SK-N-DZ (cell line): ENCODE measurements at places on chromosomes 4 and X.

GRCh38 chr4:145734576-145735346 lies 54.8 kb downstream of the C4orf51 start:
- DNase-seq = no peak

- no peak for DNase-seq
Observed at GRCh38 chrX:121903961-121904360, 856.6 kb downstream of the GLUD2 start.

- no peak for DNase-seq
Observed at GRCh38 chr4:1961038-1961437, 47.7 kb downstream of the NELFA start.

GRCh38 chr4:80043541-80043940 lies 29.5 kb downstream of the ANTXR2 start:
- DNase-seq = no peak

DNA sequence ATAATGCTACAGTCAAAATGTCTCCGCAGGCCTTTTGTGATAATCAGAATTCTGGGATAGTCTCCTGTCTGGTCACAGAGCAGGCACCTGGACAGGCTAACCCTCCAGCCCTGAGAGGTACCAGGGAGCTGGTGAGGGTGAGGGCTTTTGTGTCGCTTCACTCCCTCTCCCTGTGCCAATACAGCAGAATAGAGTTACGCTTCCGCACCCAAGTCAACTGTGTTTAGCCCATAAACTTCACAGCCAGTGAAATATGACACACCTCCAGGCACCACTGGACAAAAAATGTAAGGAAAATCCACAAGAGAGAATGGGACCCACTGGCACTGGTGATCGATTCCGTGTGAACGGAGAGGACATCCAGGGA lies 1.3 kb downstream of the GAK start:
- no peak for DNase-seq

DNA sequence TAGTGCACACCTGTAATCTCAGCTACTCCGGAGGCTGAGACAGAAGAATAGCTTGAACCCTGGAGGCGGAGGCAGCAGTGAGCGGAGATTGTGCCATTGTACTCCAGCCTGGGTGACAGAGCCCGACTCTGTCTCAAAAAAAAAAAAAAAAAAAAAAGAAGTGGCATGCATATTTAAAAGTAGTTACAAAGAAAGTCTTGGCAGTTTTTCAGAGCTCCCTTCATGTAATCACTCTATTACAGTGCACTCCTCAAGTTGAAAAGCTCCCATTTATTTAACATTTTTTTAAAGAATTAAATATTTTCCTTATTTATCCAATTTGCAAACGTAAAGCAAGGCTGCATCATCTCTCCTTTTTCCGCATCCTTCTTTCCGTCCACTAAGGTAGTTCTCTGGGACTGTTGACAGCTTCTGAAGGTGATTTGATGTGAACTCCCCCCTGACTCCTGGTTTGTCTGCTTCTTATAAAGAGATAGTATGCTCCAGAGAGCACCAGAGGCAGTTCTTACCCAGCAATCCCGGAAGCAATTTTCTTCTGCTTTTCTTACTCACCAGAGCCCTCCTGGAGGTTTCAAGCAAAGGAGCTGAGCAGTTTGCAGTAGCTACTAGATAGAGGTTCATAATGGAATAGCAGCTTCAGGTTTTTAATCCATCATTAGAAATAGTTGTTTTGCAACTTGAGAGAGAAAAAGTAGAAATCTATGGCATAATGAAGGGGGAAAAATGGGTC lies 151.0 kb downstream of the PALLD start:
- DNase-seq = no peak

- DNase-seq = no peak
Observed at GRCh38 chr4:177308125-177308524, 1.5 kb upstream of the NEIL3 start.

- DNase-seq = no peak
Observed at GRCh38 chrX:11528623-11529022, 137.1 kb downstream of the ARHGAP6 start.

- no peak for DNase-seq
Observed at GRCh38 chrX:132740316-132741123, 217.9 kb downstream of the HS6ST2 start.

DNA sequence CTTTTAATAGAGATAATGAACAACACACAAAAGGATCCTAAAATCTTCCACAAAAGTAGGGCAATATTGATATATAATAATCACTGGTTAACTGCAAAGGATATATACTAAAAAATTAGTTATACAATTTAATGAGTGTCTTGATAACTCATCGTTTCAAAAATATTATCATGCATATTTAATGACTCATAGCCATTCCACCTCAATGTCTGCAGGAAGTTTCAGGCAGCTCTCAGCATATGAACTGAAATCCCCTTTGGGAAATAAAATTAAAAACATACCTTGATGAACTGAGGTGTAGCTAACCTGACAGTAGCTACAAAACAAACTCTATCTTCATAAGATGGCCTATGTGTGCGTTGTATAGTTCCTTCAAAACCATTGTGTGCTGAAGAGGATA lies 62.9 kb downstream of the TMEM165 start:
- no peak for DNase-seq

DNA sequence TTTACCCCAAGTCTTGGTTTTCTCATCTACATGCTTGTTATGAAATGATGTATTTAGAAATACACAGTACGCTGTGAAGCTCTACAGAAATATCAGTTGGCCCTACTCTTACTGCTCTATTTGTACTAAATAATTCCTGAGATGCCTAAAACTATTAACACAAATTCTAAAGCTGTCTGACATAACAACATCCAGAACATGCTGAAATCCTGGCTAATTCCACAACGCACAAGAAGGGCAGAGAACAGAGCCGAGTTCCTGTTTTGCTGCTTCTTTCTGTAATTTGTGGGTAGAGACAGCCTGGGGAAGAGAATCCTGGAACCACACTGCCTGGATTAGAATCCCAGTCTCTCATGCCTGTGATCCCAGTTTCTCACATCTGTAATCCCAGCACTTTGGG lies 59.0 kb downstream of the ZNF827 start:
- DNase-seq = no peak

DNA sequence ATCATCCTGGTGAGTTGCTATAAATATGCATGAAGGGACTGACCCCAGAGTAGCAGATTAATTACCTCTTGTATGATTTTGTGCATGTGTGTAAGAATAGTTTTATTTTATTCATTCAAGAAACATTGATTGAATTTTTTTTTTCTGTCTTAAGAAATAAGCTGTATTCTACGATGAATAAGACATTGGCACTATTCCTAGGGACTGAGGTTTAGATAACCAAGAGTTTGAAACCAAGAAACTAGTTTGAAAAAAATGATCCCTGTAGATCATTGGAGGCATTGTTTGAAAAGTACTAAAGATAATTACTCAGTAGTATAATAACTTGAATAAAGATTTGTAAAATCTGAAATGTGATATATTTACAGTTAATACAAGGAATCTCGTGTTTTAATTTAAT lies 1086.9 kb downstream of the PCDH7 start:
- DNase-seq = no peak

- DNase-seq = no peak
Observed at GRCh38 chr4:88802138-88802537, 104.5 kb upstream of the NAP1L5 start.

DNA sequence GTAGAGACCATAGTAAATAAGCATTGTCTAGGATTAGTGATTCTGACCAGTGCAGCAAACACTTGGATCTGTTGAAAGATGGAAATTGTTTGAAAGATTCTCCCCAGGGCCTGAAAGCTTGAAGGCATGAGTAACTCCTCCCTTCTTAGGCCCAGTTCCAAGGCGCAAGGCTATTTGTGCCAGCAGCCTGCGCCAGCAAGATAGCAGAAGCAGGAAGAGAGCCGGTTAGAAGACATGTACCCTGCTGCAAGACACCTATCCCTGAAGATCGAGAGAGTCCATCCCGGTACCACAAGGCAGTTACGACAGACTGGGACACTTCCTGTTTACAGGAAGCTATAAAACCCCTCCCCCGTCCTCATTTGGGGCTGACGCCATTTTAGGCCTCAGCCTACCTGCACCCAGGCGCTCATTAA lies 72.4 kb upstream of the JADE1 start:
- no peak for DNase-seq

DNA sequence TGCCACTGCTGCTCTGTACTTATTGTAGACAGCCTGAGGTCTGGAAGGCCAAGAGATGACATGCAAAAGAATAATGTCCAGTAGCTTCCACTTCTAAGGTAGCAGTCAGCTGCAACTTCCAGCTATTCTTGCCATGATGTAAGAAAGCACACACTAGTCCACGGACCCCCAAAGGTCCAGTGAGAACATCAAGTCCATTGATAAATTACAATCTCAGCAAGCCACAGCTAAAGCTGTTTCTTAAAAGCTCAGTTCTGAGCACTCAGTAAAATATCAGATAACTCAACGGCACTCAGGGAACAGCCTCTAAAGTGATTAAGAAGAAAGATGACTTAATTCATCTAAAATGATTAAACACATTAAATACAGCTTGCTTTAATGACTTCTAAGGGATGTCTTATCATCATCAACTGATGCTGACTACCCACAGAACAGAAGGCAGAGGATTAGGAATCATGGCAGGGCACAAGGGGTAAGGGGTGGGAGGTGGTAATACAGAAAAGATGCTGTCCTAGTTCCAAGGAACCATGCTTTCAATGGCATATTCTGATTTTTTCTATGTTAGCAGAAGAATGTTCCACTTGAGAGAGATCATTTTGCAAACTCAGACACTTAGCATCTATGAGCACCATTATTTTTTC lies 99.1 kb upstream of the CBR4 start:
- DNase-seq = peak; percentile 50

DNA sequence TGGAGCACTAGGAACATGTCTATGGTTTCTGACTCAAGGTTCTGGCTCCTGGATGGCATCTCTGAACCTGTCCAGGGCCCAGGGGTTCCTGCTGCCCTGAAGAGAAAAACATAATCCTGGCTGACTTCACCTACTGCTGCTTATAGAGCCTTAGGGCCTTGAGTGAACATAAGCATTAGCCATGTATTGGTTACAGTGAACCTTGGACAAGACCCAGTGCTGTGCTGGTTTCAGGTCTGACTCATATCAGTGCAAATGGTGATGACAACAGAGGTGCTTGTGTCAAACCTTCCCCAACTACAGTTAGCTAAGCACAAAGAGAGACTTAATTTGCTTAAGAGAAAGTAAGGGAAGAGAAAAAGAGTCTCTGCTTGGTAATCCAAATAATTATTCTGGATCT lies 1047.2 kb downstream of the GLUD2 start:
- no peak for DNase-seq

- no peak for DNase-seq
Observed at GRCh38 chr4:23238848-23239247, 546.1 kb downstream of the GBA3 start.

DNA sequence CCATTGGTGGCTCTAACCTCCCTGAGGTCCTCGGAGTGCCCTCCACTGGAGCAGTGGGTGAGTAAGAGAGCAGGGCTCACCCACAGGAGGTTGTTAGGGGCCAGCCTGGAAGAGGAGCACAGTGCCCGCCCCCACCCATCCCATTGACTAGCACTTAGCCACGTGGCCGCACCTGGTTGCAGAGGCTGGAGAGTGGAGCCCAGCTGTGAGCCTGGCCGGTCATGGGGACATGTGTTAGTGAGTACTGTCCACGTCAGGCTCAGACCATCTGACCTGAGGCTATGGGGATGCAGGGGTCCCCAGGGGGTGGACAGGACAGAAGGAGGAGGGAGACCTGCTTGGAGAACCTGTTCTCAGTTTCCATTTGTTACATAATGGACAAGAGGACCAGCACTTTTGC lies 1.4 kb upstream of the MAN2B2 start:
- no peak for DNase-seq

DNA sequence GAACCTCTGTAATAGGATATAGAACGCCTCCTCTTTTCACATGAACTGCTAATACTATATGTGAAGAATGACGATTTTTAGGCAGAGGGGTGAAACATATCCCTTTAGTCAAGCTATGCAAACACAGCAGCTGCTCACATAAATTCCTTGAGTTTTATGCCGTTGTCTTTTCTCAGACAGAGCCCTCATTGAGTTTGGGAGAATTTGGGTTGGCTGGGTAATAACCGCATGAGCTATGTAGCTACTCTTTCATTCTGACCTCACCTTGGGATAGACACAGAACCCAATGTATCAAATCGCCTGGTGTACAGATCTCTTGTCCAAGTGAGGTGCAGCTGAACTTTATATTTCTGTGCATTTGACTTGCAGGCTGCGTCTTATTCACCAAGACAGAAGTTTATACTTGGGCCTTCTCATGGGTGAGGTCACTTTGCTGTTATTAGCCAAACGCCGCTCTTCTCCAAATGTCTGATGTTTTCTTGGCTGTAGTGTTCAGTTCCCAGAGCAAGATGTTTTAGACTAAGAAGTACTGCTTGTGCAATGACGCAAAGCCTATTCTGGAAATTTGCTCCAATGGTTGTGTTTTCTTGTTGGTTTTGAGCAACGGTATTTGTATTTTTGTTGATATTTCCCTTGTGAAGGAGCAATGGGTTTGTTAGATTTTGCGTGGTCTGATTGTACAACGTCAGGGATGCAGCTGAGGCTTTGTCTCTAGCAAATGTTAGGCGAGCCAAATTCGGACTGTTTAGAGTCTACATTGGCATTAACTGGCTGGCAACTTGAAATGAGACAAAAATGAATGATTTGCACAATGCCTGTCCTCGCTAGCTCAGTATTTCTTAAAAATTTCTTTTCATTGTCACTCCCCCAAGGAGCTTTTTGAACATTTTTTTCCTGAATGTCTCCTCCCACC lies 11.2 kb upstream of the SPARCL1 start:
- no peak for DNase-seq

- DNase-seq = no peak
Observed at GRCh38 chrX:40945361-40945713, 139.9 kb upstream of the USP9X start.

DNA sequence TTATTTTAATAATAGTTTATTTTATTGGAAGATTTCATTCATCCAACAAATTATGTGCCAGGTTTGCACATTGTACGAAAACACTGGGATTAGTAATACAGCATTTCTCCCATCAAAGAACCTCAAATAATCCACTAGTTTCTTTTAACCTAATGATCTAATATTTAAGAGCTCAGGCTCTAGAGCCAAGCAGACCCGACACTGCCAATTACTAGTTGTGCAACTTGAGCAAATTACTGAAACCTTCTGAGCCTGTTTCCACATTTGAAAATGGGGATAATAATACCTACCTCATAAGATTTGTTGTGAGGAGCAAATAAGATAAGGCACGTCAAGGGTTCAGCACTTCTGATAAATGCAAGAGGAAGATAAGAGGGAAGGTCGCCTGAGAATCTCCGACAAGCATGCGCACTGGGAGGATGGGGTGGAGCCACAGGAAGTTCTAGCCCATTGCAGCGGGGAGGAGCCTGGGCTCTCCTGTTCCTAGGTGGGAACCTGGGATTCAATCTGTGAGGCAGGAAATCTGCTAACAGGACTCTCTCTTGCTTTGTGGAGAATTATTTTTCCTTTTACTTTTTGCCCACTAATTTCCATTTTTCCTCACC lies 141.5 kb upstream of the SMAD1 start:
- DNase-seq = peak; percentile 7

GRCh38 chrX:56790778-56791177 lies 61.7 kb downstream of the NBDY start:
- no peak for DNase-seq

DNA sequence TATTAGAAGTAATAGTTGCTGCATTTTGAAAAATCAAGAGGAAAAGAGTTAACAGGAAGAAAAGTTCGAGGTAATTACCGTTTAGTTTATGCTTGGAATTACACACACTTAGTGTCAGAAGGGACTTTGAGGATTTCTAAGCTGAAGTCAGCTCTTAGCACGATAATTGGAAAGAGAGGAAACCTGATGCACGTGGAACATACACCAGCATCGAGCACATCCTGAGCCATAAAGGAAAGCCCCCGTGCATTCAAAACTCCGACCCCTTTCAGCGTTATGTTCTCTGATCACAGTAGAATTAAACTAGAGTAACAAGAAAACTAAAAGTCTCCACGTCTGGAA lies 400 bp upstream of the PAQR3 start:
- DNase-seq = no peak

- no peak for DNase-seq
Observed at GRCh38 chr4:145276050-145276449, 95.7 kb upstream of the OTUD4 start.
